ENCODE measurements at places on chromosomes 16 and 17. TPM values are rescaled to one million over a fixed set of nuclear protein-coding genes. Genes with fewer than 3 reads are reported as not detected.
A peak's percentile ranks its signal among the peaks of the same experiment; 100 is the strongest.

SLC43A2 gene
- 23.3 TPM for total RNA-seq

DNA sequence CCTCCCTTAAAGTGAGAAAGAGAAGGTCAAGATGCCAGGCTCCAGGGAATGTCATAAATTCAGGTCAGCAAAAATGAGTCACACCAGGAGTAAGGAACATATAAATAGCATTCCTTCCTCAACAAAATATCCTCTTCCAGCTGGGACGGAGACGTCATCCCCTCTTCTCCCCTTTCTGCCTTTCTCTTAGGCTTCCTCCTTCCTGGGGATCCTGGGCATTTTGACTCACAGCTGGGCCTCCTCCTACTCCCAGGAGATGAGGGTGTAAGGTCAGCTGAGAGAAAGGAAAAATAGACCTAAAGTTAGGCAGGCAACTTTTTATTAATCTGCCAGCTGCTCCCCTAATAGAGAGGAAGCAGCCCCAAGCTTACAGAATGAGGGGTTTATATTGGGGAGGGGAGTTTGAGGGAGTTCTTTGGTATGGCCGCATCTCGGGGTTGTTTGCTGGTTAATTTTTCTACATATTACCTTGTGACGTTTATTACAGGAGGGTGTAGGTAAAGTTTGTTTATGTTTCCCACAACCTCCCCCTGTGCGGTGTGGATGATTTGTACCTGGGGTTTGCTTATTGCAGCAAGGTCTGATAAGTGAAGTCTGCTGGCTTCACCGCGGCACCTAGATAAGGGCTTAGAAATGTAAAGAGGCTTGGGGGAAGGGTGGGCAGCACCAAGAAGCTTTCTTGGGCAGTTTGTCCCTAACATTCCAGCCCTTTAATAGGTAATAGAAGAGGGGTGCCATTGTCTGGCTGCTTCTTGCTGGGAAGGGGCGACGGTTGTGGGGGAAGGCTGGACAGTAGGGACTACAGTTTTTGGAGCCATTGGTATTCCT, 7.1 kb upstream of the ZNF747 start:
- H3K27ac ChIP-seq, result no peak overlapping the region
- no peak overlapping the region for H3K4me3 ChIP-seq
- no peaks in the 10 kb centered on the region for H3K36me3 ChIP-seq
- H3K4me1 ChIP-seq, result peaks cover 4% of the 10 kb centered on the region
- no peaks in the 10 kb centered on the region for H3K27me3 ChIP-seq
- no peak for DNase-seq

GRCh38 chr17:80286638-80286960, 25.9 kb downstream of the RNF213 start:
- H3K27me3 ChIP-seq, result no peaks in the 10 kb centered on the region
- H3K36me3 ChIP-seq, result peaks cover 6% of the 10 kb centered on the region
- peak overlapping the region; percentile 19 for H3K27ac ChIP-seq
- DNase-seq, result no peak

- H3K36me3 ChIP-seq, result no peaks in the 10 kb centered on the region
- no peak overlapping the region for H3K27ac ChIP-seq
- H3K4me1 ChIP-seq, result no peaks in the 10 kb centered on the region
- H3K27me3 ChIP-seq, result no peaks in the 10 kb centered on the region
Measured at GRCh38 chr16:56677474-56677873, 4.8 kb upstream of the MT1X start.

- H3K36me3 ChIP-seq, result no peaks in the 10 kb centered on the region
- H3K4me3 ChIP-seq, result no peak overlapping the region
- peak overlapping the region; percentile 40 for H3K27ac ChIP-seq
- peaks cover 5% of the 10 kb centered on the region for H3K4me1 ChIP-seq
- no peak for DNase-seq
Measured at GRCh38 chr17:63249256-63250004, 196.7 kb downstream of the CYB561 start.

ASB16 gene
- total RNA-seq, result not detected

ASPA gene
- not detected for total RNA-seq

- H3K4me1 ChIP-seq, result no peaks in the 10 kb centered on the region
- no peak overlapping the region for H3K27ac ChIP-seq
- DNase-seq, result no peak
- no peaks in the 10 kb centered on the region for H3K36me3 ChIP-seq
- H3K4me3 ChIP-seq, result no peak overlapping the region
Measured at GRCh38 chr16:57948027-57948426, 22.9 kb downstream of the CNGB1 start.

MBTD1 gene
- 16.6 TPM for total RNA-seq

LGALS9B gene
- not detected for total RNA-seq

GRCh38 chr17:17141860-17142552, 64.1 kb downstream of the PLD6 start:
- H3K4me3 ChIP-seq, result no peak overlapping the region
- DNase-seq, result no peak
- no peaks in the 10 kb centered on the region for H3K36me3 ChIP-seq
- H3K27me3 ChIP-seq, result no peaks in the 10 kb centered on the region
- H3K4me1 ChIP-seq, result no peaks in the 10 kb centered on the region

DNA sequence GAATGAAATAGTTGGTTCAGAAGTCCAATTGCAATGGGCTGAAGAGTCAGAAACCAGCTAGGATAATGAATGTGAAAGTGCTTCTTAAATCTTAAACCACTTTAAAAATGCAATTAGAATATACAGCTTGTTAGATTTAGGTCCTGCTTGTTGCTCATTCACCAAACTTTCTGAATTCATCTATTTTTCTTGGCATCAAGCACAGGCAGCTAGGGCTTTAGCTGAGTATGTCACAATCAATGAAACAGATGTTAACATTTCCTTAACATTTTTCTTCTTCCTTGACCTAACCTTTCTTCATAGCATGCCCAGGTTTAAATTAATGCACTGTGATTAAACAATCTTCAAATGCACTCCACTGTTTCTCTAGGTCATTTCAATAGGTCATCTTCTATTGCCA, 14.4 kb downstream of the KIF2B start:
- no peak overlapping the region for H3K27ac ChIP-seq
- no peak overlapping the region for H3K4me3 ChIP-seq
- H3K36me3 ChIP-seq, result no peaks in the 10 kb centered on the region
- H3K27me3 ChIP-seq, result no peaks in the 10 kb centered on the region
- H3K4me1 ChIP-seq, result no peaks in the 10 kb centered on the region

ZFHX3 gene
- 7.1 TPM for total RNA-seq

- no peaks in the 10 kb centered on the region for H3K27me3 ChIP-seq
- DNase-seq, result no peak
- H3K27ac ChIP-seq, result no peak overlapping the region
- H3K36me3 ChIP-seq, result peaks cover 3% of the 10 kb centered on the region
- H3K4me3 ChIP-seq, result no peak overlapping the region
Measured at GRCh38 chr17:82061047-82061925, 4.3 kb downstream of the DUS1L start.

- no peak for DNase-seq
- H3K4me3 ChIP-seq, result no peak overlapping the region
- H3K27me3 ChIP-seq, result no peaks in the 10 kb centered on the region
- H3K27ac ChIP-seq, result no peak overlapping the region
Measured at GRCh38 chr16:55204069-55204468, 119.9 kb upstream of the IRX6 start.

GRCh38 chr16:76932541-76933211, 258.3 kb upstream of the MON1B start:
- H3K36me3 ChIP-seq, result no peaks in the 10 kb centered on the region
- H3K27ac ChIP-seq, result no peak overlapping the region
- no peak overlapping the region for H3K4me3 ChIP-seq
- H3K27me3 ChIP-seq, result no peaks in the 10 kb centered on the region
- DNase-seq, result no peak

EARS2 gene
- total RNA-seq, result 31.3 TPM

GAS7 gene
- total RNA-seq, result 0.05 TPM

GRCh38 chr16:14240219-14240843, 169.2 kb downstream of the MRTFB start:
- no peak overlapping the region for H3K4me3 ChIP-seq
- peaks cover 9% of the 10 kb centered on the region for H3K36me3 ChIP-seq
- no peak for DNase-seq
- no peaks in the 10 kb centered on the region for H3K27me3 ChIP-seq
- no peak overlapping the region for H3K27ac ChIP-seq

DNA sequence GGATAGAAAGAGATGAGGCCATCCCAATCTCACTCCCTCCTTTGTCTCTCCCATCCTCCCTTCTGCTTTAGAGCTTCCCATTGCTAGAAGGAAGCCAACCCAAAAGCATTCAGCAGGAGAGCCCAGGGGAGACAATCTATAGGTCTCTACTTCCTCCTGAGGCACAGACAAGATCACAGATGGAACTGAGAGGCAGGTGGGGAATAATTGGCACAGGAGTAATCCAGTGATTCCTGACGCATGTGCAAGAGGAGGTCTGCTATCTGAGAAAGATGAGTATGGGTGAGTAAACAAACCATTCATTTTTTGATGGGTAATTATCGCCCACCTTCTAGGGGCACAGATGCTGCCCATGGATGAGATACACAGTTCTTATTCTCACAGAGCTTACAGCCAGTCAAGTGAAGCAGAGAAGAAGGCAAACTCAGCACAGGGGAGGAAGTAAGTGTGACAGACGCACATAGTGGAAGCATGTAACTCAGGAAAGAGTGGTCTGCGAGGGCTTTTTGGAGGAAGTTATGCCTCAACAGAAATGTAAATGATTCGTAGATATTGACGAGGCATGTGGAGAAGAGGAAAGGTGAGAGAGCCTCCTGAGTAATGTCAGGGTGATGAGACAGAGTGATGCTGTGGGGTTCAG, 88.9 kb upstream of the HLF start:
- no peaks in the 10 kb centered on the region for H3K4me1 ChIP-seq
- no peak overlapping the region for H3K27ac ChIP-seq
- no peaks in the 10 kb centered on the region for H3K36me3 ChIP-seq
- DNase-seq, result no peak
- H3K27me3 ChIP-seq, result no peaks in the 10 kb centered on the region
- no peak overlapping the region for H3K4me3 ChIP-seq

- peak overlapping the region; percentile 1 for H3K4me3 ChIP-seq
- H3K36me3 ChIP-seq, result no peaks in the 10 kb centered on the region
- H3K27ac ChIP-seq, result no peak overlapping the region
- H3K4me1 ChIP-seq, result peaks cover 14% of the 10 kb centered on the region
- DNase-seq, result no peak
Measured at GRCh38 chr17:49223517-49224197, 6.9 kb downstream of the PHOSPHO1 start.

PYY gene
- total RNA-seq, result not detected

GRCh38 chr16:66585481-66586239, 6.4 kb downstream of the CMTM2 start:
- no peaks in the 10 kb centered on the region for H3K36me3 ChIP-seq
- no peak overlapping the region for H3K4me3 ChIP-seq
- no peaks in the 10 kb centered on the region for H3K27me3 ChIP-seq
- H3K27ac ChIP-seq, result no peak overlapping the region
- no peak for DNase-seq

DNA sequence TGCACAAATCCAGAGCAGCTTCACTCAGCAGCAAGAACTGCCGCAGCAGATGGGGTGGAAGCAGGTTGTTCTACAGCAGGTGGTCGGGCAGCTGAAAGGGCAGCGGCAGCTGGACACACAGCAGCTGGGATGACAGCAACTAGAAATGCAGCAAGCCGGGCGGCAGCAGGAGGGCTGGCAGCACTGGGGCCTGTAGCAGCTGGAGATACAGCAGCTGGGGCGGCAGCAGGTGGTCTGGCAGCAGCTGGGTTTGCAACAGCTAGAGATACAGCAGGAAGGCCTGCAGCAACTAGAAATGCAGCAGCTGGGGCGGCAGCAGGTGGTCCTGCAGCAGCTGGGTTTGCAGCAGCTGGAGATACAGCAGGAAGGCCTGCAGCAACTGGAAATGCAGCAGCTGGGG, 460 bp downstream of the KRTAP4-3 start:
- no peaks in the 10 kb centered on the region for H3K36me3 ChIP-seq
- no peak for DNase-seq
- no peak overlapping the region for H3K27ac ChIP-seq
- H3K27me3 ChIP-seq, result peaks cover 6% of the 10 kb centered on the region
- no peaks in the 10 kb centered on the region for H3K4me1 ChIP-seq

- no peak overlapping the region for H3K4me3 ChIP-seq
- no peak for DNase-seq
- no peaks in the 10 kb centered on the region for H3K27me3 ChIP-seq
- peak overlapping the region; percentile 60 for H3K27ac ChIP-seq
Measured at GRCh38 chr17:78366109-78366848, 6.4 kb upstream of the SOCS3 start.

DNA sequence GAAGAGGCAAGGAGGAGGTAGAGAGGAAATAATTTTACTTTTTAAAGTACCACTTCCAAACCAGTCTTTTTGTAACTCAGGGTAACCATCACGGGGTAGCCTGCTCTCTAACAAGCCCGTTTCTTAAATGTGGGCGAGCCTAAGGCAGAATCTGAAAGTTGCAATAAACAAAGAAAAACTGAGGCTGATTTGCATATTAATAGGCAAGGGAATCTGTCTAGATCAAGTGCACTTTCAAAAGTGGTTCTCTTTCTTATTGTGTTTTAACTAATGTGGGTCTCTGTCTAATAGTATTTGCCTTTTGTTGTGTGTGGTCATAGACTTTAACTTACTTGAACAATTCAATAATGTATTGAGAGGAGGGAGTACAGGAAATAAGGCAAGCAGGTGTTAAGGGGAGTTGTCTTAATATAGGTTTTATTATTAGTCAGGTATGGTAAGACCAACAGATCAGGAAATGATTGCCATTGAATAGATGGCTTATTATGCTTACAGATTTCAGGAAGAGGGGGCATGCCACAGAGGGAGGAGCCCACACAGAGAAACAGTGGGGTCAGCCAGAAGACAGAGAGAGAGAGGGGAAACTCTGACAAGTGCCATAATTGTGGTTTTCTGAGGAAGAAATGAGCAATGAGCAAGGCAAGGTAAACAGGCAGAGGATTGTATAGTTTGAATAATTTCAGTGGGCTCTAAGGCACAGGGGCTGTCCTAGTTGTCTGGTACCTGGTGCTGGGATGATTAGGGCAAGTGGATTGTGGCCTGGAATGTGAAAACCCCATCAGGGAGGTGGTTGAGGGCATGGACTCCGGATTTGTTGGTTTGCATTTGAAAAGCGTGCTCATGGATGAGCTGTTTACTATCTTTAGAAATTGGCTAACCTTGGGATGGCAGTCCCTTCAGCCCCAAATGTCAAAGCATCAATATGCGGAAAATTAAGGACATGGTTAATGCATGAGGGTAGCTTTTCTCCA, 237.2 kb downstream of the TOX3 start:
- no peaks in the 10 kb centered on the region for H3K27me3 ChIP-seq
- DNase-seq, result no peak

GRCh38 chr16:88770461-88771293, 14.3 kb downstream of the PIEZO1 start:
- no peak for DNase-seq
- H3K36me3 ChIP-seq, result no peaks in the 10 kb centered on the region
- no peaks in the 10 kb centered on the region for H3K27me3 ChIP-seq
- H3K4me3 ChIP-seq, result peak overlapping the region; percentile 21

CFAP119 gene
- total RNA-seq, result 21.0 TPM
